Stimulated activated CD8-positive, alpha-beta memory T cell treated with anti-CD3 and anti-CD28 coated beads, Interleukin-7, amount 100 ng/mL, for 24 hours (primary cell): ENCODE measurements at places on chromosomes 2 and 18.

DNA sequence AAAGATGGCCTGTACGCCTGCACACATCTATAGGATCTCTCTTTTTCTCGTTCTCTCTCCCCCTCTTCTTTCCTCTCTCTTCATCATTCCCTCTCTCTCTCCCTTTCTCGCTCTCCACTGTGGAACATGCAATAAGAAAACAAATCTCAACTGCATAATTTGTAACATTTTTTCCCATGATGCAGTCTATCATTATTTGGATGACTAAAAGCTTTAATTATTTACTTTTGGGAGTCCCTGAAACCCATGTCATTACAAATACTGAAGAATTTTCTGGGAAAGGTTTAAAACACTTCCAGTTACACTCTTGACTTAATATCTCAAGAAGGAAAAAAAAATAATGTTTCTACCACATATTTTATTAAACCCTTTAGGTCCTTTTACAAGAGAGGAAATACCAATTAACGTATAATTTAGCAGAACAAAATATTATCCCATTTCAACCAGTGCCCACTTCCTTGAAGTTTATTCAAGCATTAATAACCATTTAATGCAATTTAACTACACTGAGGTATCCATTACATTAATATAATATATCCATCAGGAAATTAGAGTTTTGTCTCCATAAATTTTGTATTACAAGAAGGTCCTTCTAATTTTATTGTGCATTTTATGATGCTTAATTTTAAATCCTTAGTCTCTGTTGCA, 1615.2 kb upstream of the ACVR2A start:
- DNase-seq, result no peak

DNA sequence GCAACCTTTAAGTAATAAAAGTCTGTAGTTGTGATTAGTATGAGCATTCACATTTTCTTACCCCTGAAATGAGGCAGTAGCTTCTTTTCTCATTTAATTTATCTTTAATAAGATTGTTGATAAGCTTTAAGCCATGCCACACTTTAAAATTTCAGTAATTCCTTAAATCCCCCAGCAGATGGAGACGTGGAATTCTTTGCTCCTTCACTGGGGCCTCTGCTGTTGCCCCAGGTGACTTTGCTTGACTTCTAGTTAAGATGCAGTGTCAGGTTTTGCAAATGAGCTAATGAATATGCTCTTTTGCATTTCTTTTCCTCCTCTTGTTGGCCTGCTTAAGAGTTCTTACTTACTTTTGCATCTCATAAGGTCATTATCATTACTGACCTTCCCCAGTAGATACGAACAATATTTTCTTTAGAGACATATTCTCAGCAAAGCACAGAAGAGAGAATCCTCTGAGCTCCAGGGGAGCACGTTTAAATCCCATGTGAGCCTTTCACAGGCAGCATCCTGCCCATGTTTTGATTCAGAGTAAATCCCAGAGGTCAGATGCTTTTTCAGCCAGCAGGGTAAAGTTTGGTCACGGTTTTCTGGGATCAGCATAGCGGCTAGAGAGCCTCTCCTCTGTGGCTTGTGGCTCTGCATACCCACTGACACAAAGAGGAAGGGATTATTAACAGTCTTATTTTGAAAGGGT, 222.9 kb downstream of the PTPRM start:
- no peak for DNase-seq

- no peak for DNase-seq
Measured at GRCh38 chr2:224122542-224122941, 83.5 kb upstream of the SERPINE2 start.

DNA sequence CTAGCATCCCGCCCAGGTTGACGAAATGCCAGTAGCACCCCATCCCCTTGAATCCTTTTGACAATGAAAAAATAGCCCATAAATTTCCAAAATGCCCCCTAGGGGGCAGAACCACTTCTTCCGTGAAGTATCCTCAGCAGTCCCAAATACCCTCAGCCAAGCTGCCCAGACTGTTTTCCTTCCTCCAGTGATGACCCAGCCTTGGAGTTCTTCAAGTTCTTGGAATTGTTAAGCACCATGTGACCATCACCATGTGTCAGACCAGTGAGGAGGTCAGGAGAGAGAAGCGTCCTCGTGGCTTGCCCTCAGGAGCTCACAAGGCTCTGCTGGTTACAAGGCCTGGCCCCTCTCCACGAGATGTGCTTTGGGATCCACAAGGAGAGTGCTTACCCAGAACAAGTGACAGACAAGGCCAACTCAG, 1.4 kb upstream of the SLC23A3 start:
- DNase-seq, result no peak

- no peak for DNase-seq
Measured at GRCh38 chr2:176234156-176234555, 35.1 kb upstream of the MTX2 start.

- no peak for DNase-seq
Measured at GRCh38 chr2:159118859-159119500, 150.5 kb downstream of the TANC1 start.

DNA sequence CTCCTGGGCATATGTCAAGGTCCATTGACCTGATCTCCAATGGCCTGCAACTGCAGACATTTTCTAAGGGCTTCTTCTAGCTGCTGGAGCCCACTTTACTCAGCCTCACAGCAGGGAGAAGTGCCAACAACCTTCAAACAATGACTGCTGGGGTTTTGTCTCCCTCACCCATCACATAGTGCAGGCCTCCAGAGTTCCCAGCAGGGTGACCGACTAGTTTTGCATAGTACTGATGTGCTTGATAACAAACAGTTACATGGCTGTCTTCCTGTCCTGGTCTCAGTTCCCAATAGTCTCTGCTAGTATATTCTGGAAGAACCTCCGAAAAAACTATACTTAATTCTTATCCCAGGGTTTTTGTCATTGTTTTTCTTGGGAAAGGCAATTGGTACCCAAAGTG, 10.4 kb upstream of the NETO1 start:
- DNase-seq, result no peak

- DNase-seq, result no peak
Measured at GRCh38 chr2:132645722-132646539, 24.1 kb downstream of the LYPD1 start.

- no peak for DNase-seq
Measured at GRCh38 chr2:156666130-156666785, 230.1 kb downstream of the GPD2 start.
